Left cardiac atrium (tissue), 4 donors: ENCODE measurements at places on chromosomes 3 and 15. TPM values are rescaled to one million over a fixed set of nuclear protein-coding genes. Genes with fewer than 3 reads are reported as not detected.

GRCh38 chr15:42845581-42845980 is 75.0 kb downstream of the TTBK2 start:
- DNase-seq: no peak

RBPMS2 gene
- total RNA-seq: 312 TPM

- no peak for DNase-seq
Measured at GRCh38 chr15:77768521-77769078, 135.9 kb upstream of the LINGO1 start.

DNA sequence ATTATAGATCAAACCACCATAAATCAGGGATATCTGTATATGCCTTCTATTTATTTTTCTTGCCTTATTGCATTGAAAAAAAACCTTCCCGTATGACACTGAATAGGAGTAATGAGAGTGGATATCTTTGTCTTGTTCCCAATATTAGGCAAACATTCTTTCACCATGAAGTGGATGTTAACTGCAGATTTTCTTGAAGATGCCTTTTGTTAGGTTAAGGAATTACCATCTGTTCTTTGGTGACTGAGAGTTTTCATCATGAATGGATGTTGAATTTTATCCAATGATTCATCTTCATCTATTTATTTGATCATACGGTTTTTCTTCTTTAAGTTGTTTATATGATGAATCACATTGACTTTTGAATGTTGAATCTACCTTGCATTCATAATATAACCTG is 47.1 kb upstream of the MECOM start:
- DNase-seq: no peak
